Adrenal gland (tissue), 19 donors: ENCODE measurements at places on chromosomes 7 and 10.

- no peak for DNase-seq
Measured at GRCh38 chr10:14916600-14916999, 37.3 kb downstream of the DCLRE1C start.

GRCh38 chr10:85124603-85125051 lies 796.2 kb downstream of the CCSER2 start:
- peak; percentile 64 for DNase-seq

GRCh38 chr7:116213361-116214130 lies 3.2 kb downstream of the TES start:
- no peak for DNase-seq

DNA sequence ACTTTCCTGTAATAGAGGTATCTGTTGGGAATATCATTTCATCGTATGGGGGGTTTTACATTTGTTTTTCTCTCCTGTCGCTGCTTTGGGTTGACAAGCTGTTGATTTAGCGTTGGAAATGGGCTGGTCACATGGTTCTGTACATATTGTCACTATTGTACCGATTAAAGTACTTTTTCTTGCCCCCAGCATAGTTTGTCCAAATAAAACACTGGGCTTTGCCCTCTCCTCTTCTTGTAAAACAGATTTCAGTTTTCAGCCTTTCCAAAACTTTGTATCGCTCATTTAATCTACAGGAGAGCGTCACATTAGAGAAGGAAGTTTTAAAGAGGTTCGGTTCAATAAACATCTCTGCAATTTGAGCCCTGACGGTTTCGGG lies 4.0 kb downstream of the BMI1 start:
- no peak for DNase-seq

- DNase-seq, result peak; percentile 78
Measured at GRCh38 chr10:55631071-55631654, 729.9 kb downstream of the ZWINT start.
